Eye (tissue), 1 donor: ENCODE measurements at places on chromosomes 1 and 21.
A peak's percentile ranks its signal among the peaks of the same experiment; 100 is the strongest.

GRCh38 chr21:26131554-26131953 is 39.0 kb downstream of the APP start:
- DNase-seq: no peak

GRCh38 chr1:233364695-233365539 is 37.4 kb downstream of the MAP3K21 start:
- peak; percentile 40 for DNase-seq

- DNase-seq: no peak
These were observed 1702.9 kb upstream of the B3GALT2 start for GRCh38 chr1:194889310-194889709.

- DNase-seq: no peak
These were observed 121.8 kb upstream of the TNR start for GRCh38 chr1:175865041-175865766.

- no peak for DNase-seq
These were observed 325.4 kb downstream of the CHRM3 start for GRCh38 chr1:239711768-239712167.

GRCh38 chr21:39885119-39885848 is 18.0 kb downstream of the PCP4 start:
- DNase-seq: peak; percentile 86

DNA sequence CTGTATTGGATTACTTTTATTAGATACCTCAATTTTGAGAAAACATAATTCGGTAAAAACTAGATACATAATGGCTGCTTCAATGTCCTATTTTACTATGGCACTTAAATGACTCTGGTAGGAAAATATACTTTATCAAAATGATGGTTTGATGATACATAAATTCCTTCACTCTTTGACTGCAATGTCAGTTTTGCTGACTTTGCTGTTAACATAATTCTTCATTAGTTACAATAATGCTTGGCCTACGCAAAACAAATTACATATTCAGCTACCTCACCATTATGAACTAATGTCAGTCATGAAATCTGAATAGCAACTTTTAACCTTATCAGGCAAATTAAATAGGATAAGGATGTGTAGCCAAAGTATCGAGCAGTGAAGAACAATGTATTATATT is 1364.7 kb downstream of the KCNT2 start:
- DNase-seq: no peak

- no peak for DNase-seq
These were observed 1.2 kb upstream of the MSTO1 start for GRCh38 chr1:155608888-155609225.

DNA sequence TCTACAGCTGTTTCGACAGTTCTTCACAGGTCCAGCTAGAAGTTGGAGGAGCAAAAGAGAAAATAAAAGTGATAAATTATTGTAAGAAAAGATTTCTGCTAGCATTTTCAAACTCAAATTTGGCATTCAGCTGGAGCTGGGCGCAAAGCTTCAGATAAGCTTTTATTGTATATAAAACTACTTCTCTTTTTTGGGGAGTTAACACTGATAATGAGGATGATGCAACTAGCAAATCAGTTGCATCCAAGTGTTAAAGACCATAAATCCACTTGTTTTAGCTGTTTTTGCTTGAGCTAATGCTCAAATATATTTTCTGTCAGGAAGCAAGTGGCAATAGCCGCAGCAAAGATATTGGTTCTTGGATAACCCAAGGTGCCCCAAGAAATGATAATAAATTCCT is 127.1 kb upstream of the PKN2 start:
- DNase-seq: no peak

GRCh38 chr1:109628540-109629321 is 9.1 kb downstream of the AMPD2 start:
- DNase-seq: no peak

DNA sequence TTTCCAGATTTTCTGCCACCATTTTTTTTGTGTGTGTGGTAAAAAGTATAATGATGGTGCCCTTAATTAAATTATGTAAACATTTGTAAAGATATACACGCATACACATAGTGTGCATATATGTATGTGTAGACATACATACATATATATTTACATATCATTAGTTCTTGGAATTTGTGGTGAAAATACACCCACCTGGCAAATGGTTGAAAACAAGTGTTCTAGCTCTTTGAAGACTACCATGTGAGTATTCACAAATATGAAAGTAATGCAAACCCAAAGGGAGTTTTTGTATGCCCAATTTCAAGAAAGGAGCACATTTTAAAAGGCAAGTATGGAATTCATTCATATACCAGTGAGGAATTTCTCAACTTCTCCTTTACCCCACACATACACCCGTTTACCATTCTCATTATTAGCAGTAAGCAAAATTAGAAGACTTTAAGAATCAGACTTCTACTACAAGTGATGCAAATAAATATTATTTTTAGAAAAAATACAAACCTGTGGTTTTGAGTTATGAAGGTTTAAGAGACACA is 8.0 kb downstream of the RABGAP1L start:
- DNase-seq: no peak

GRCh38 chr1:94875794-94876193 is 51.1 kb downstream of the CNN3 start:
- DNase-seq: no peak

DNA sequence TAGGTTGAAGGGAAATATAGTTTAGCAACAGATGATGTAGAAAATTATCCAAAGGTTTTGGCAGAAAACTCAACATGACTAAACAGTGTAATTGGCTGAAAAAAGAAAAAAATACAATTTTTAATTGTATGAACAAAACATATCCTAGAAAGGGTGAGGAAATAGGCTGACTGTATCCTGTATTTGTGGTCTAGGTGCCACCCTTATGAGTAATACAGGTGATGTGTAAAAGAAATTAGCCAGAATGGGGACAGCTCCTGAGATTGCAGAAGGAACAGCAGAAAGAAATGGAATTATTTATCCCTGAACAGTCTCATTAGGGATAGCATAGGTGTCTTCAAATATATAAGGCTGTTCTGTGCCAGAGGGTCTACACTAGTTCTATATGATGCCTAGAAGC is 24.6 kb downstream of the DNASE2B start:
- no peak for DNase-seq

- no peak for DNase-seq
These were observed 75.4 kb downstream of the CACHD1 start for GRCh38 chr1:64545118-64545843.

DNA sequence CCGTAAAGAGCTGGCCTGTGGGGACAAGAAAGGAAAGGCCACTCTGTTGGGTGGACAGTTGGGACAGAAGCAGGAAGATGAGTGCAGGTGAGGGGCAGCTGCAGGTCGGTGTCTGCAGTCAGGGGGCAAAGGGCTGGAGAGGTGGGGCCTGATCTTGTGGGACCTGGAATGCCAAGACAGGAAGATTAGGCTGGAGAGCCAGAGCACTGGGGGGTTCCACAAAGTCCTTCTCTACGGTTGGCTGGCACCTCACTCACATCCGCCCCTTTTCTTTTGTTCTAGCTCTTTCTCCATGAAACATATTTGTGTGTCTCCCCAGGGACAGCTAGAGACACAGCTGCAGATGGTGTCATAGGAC is 404.1 kb downstream of the PTPRU start:
- no peak for DNase-seq

- no peak for DNase-seq
These were observed 42.5 kb upstream of the CSF3R start for GRCh38 chr1:36525166-36525565.

DNA sequence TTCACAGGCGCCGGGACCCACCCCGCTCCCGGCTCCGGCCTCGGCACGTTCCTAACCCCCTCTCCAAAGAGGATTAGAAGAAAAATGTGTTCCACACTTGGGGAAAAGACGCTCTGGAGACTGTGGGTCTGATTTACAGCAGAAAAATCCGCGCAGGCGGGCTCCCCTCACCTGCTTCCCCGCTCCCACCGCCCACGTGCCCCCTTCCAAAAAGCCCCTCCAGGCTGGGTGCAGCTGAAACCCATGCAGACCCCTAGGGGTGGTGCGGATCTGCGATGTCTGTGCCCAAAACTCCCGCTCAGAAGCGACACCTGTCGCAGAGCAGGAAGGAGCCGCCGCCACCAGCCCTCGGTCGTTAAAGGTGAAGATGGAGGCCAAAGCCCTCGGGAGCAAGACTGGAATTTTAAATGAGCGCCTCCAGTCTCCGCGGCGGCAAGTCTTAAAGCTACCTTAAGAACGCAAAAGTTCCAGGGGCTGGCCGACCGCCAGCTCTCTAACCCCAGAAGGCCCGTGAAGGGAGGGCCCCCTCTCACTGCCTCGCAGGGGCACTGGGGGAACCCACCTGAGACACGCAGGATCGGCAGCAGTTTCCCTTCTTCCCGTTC is 688 bp upstream of the CHD5 start:
- peak; percentile 53 for DNase-seq

DNA sequence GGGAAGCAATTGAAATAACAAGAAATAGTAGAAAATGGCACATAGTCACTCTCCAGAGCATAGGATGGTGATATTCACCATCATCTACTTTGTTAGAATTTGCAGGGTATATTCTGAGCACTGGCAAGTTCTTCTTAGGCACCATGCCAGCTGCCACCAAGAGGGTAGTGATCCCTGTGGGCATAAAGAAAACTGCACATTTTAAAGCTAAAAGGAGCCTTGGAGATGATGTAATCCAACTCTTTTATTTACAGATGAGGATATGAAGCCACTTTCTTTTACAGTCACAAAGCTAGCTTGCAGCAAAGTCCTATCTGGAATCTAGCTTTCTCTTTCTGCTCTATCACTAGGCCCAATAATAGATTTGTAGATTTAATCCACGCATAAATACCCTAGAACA is 69.0 kb downstream of the PTGER3 start:
- no peak for DNase-seq

DNA sequence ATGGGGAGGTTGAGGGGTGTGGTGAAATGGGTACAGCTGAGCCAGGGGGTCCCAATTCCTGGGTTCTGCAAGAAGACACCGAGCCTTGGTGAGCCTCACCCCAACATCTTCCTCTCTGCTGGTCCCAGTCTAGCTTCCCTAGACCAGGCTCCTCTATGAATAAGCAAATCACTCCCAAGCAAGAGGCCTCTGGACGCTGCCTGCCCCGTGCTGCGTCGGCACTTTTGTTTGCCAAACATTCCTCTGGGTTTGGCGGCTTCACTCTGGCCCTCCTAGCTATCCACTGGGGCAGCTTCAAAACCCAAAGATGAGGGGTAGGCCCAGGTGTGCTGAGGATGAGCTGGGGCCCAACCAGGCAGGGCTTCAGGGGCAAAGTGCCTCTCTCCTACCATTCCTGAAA is 137.1 kb upstream of the CD34 start:
- no peak for DNase-seq

- DNase-seq: no peak
These were observed 43.7 kb upstream of the NFASC start for GRCh38 chr1:204826970-204827369.

GRCh38 chr1:175331891-175332290 is 139.3 kb upstream of the KIAA0040 start:
- DNase-seq: no peak

DNA sequence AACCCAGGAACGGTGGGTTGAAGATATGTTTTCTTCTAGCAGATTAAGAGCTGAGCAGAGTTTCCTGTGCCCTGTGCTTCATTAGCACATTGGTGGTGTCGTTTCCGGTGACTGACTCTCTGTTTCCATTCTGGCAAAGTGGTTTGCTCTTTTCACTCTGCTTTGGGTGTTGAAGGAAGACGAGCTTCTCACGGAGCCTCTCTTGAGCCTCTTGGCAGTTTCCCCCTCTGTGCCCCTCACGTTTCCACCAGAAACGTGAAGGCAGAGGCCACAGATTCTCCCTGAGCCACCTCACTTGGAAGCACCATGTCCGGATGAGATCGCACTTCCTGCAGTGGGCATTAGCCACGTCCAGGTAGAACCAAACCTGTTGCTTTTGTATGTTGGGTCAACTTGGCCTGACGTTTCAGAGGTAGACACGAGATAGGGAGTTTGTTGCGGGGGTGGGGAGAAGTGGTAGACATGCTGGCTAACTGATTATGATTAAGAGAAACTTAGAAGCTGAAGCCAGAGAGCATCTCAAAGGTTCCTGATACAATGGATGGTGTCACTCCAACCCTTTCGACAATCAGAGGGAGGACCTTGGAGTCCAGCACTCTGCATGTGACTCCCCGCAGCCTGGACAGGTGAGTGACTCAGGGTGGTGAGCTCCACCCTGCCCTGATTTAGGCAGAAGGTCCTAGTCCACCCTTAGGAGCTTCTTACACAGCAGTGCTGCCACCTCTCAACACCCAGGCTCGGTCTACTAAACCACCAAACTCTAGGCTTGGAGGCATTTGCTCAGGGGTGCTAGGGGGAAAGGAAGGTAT is at the start of gene LAX1:
TSS of gene LAX1 (plus strand) at position 155 of the 809 bp plus-strand sequence. CDS start at position 538, 383 bp downstream.
- no peak for DNase-seq

DNA sequence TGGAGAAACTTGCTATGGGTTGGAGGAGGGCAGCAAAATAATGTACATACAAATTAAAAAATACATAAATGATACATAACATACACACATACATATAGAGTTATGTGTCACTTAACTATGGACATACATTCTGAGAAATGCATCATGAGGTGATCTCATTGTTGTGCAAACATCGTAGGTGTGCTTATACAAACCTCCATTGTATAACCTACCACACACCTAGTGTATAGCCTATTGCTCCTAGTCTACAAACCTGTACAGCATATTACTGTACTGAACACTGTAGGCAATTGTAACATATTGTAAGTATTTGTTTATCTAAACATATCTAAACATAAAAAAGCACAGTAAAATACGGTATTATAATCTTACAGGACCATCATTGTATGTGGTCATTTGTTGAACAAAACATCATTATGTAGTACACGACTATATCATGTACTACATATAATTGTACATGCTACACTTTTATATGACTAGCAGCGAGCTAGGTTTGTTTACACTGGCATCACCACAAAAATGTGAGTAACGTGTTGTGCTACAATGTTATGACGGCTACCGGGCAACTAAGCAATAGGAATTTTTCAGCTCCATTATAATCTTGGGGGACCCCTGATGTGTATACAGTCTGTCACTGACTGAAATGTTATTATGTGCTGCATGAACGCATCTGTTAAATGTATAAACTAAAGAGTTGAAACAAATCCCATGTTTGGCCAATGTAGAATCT is 35.5 kb downstream of the ITGB3BP start:
- peak; percentile 18 for DNase-seq

DNA sequence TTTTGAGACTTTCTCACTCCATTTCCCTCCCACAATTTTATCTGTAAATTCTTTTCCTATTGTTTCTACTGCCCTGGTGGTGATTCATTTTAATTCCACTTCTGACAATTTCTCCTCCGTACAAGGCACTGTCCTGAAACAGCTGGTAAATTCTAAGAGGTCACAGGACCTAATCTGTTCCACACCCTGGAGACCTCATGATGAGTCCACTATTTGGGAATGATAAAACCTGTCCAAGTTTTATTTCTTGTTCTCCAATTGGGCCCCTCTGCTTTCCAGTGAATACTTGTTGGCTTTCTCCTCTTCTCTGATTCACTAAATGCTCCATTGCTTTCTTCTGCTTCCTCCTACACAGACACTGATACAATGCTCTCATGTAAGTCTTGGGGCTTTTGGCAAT is 343.1 kb upstream of the DUSP10 start:
- no peak for DNase-seq

GRCh38 chr1:205020466-205020865 is 22.5 kb upstream of the CNTN2 start:
- DNase-seq: no peak

DNA sequence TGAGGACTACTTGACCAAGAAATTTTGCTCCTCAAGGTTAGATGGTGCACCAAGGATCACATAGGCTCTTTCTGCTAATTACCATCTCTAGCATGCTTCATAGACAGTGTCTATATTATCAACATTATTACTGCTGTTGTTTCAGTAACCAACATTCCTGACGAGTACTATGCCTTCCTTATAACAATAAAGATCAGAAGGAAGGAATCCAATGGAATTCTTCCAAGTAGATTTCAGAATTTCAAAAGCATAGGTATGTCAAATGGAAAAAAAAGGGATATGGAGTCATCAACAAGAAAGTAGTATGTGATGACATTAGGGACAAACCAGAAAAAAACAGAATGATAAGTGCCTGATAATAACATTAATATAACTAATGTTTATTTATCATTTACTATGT is 39.6 kb upstream of the LPGAT1 start:
- no peak for DNase-seq
